ENCODE measurements at places on chromosomes 1 and 21.

- no peaks in the 10 kb centered on the region for H3K36me3 ChIP-seq
- H3K27me3 ChIP-seq, result no peaks in the 10 kb centered on the region
- DNase-seq, result no peak
- H3K4me3 ChIP-seq, result no peak overlapping the region
- H3K4me1 ChIP-seq, result peaks cover 28% of the 10 kb centered on the region
- H3K27ac ChIP-seq, result no peak overlapping the region
These were observed 76.4 kb downstream of the HS2ST1 start for GRCh38 chr1:86990826-86991225.

- no peaks in the 10 kb centered on the region for H3K27me3 ChIP-seq
- no peak for DNase-seq
- no peaks in the 10 kb centered on the region for H3K36me3 ChIP-seq
- H3K4me1 ChIP-seq, result no peaks in the 10 kb centered on the region
- no peak overlapping the region for H3K27ac ChIP-seq
These were observed 1.8 kb downstream of the OR10J1 start for GRCh38 chr1:159441360-159441759.

DNA sequence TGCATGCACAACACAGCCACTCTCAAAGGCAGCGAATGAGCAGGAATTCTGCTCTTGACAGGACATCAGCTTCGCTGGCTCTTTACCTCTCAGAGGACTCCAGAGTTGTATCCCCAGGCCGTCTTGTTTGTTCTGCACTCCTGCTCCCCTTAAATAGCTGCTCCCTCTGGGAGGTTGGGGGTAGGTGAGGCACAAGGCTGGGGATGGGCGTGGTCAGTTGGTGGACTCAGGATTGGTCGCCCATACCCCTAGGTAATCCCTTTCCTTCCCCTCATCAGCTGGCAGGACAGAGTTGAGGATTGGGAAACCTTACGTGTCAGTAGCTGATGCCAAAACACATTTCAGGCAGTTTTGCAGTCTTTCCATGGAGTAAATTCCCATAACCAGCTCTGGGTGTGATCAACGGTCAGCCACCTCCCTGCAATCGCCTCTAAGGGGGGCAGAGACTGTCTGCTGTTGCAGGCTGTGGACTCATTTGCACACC lies at the start of gene PLA2G2A:
Gene PLA2G2A (minus strand): TSS at position 125 of the 484 bp plus-strand sequence. CDS start 845 bp downstream, outside the sequence.
- no peak for DNase-seq
- no peak within 1 kb of the TSS for H3K4me3 ChIP-seq
- no peaks in the 10 kb centered on the region for H3K4me1 ChIP-seq
- no peak within 1 kb of the TSS for H3K27ac ChIP-seq

DNA sequence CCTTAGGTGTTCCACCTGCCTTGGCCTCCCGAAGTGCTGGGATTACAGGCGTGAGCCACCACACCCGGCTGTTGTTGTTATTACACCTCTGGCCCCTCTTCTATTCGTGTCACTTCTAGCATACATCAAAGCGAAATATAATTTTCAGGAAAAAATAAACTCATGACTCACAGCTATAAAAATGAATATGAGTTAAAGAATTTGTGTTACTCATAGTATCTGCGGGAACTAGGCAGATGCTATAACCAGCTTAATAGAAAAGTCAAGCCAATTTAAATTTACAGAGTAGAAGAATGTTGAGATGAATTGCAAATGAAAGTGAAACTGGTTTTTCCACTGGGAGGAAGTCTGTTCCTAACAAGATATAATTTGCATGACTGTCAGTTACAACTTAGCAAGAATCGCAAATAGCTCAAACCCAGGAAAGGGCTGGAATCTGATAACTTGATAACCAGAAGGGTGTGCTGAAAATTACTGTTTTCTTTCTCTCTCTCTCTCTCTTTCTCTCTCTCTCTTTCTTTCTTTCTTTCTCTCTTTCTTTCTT lies 11.2 kb downstream of the OR2W3 start:
- H3K4me3 ChIP-seq, result peak overlapping the region; percentile 41
- DNase-seq, result peak; percentile 33
- H3K27me3 ChIP-seq, result no peaks in the 10 kb centered on the region

DNA sequence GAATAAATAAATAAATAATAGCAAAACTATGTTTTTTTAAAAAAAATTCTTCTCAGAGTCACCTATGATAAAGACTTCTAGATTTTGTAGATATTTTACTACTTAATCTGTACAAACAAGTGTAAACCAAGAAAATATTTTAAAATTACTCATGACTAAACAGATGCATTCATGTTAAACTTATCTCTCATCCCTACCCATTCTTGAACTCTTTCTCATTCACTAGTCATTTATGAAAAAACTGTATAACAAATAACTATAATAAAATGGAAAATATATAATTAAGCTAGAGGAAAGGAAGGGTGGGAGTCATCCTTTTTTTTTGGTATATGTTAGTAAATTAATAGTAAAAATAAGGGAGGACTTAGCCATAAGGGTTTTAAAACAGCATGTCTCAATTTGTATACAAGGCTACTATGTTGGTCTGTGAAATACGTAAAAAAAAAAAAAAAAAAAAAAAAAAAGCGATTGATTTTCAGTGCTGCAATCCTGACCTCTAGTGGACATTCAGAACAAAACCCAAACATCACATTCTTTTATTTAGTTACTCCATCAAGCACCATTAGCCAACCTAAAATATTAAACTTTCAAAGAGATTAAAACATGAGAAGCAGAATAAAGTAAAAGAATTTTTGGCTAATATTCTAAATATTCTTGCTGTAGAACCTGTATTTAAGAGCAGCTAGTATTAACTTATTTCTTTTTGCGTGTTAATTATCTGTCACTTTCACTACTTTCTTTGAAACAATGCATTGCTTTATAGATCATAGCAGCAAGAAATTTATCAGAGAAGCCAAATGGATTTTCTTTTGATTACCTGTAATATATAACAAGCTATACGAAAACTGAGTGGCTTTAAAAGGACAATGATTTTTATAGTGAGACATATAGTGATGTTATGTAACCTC lies 255.8 kb upstream of the CACYBP start:
- no peaks in the 10 kb centered on the region for H3K36me3 ChIP-seq
- H3K4me3 ChIP-seq, result no peak overlapping the region
- no peak overlapping the region for H3K27ac ChIP-seq
- H3K4me1 ChIP-seq, result no peaks in the 10 kb centered on the region
- DNase-seq, result peak; percentile 12

DNA sequence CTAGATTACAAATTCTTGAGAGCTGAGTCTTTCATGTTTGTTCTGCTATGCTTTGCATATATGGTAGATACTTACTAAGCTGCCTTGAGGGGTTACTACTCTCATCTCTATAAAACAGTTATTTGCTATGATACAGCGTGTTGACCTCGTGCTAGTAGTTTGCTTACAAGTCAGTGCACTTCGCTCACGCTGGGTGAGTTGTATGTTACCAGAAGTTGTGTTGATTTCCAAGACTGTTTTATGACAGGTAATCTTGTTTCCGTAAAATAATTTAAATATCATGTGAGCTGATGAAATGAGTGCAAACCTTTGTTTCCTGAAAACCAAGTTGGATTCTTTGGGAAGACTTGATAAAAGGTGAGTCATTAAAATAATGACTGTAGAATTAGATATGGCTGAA lies 7.3 kb downstream of the MRPS6 start:
- H3K27me3 ChIP-seq, result no peaks in the 10 kb centered on the region
- peaks cover 61% of the 10 kb centered on the region for H3K4me1 ChIP-seq
- no peak overlapping the region for H3K27ac ChIP-seq
- H3K36me3 ChIP-seq, result peaks cover 9% of the 10 kb centered on the region
- no peak for DNase-seq

DNA sequence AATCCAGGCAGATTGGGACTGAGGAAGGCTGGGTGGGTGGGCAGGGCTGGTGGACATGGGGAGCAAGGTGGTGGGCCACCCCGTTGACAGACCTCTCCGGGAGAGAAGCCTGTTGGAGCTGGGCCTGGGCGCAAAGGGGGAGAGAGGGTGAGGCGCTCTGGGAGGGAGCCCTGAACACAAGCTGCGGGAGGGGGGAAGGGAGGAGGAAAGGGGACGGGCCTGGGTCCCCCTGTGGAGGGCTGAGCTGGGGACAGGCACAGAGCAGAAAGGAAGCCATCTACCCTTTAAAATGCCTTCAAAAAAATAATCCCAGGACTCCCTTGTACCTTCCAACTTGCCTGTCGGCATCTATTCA lies 161.8 kb downstream of the PSMG1 start:
- H3K4me1 ChIP-seq, result no peaks in the 10 kb centered on the region
- H3K27ac ChIP-seq, result no peak overlapping the region
- no peak for DNase-seq
- no peak overlapping the region for H3K4me3 ChIP-seq
- H3K27me3 ChIP-seq, result no peaks in the 10 kb centered on the region
- no peaks in the 10 kb centered on the region for H3K36me3 ChIP-seq

GRCh38 chr1:1393014-1393413 lies 6.1 kb downstream of the CCNL2 start:
- H3K27me3 ChIP-seq, result no peaks in the 10 kb centered on the region
- peaks cover 9% of the 10 kb centered on the region for H3K4me1 ChIP-seq
- no peak overlapping the region for H3K4me3 ChIP-seq
- DNase-seq, result no peak

GRCh38 chr1:12177999-12178441 lies 11.2 kb downstream of the TNFRSF1B start:
- no peaks in the 10 kb centered on the region for H3K36me3 ChIP-seq
- no peak overlapping the region for H3K27ac ChIP-seq
- DNase-seq, result no peak
- H3K4me1 ChIP-seq, result peaks cover 4% of the 10 kb centered on the region

GRCh38 chr1:108880850-108881249 lies 4.1 kb downstream of the GPSM2 start:
- H3K4me3 ChIP-seq, result no peak overlapping the region
- H3K4me1 ChIP-seq, result peaks cover 16% of the 10 kb centered on the region
- no peaks in the 10 kb centered on the region for H3K27me3 ChIP-seq
- no peak overlapping the region for H3K27ac ChIP-seq

DNA sequence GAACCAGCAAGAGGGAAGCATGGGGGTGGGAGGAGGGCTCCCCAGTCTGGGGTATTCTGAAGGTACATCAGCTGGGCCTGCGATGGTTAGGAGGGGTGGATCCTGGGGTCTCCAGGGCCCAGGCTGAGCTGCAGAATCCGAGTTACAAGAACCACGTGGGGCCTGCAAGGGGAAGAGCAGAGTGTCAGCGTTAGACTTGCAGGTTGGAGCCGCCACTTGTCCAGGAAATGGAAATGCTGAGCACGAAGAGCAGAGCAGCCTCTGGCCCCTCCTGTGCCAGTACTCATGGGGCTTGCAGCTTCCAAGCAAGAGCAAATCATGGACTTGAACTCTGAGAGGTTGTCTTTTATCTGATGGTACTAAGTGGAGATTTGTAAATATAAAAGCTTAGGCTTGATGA lies 47.5 kb upstream of the COL6A1 start:
- no peak for DNase-seq
- no peaks in the 10 kb centered on the region for H3K4me1 ChIP-seq
- H3K36me3 ChIP-seq, result no peaks in the 10 kb centered on the region

DNA sequence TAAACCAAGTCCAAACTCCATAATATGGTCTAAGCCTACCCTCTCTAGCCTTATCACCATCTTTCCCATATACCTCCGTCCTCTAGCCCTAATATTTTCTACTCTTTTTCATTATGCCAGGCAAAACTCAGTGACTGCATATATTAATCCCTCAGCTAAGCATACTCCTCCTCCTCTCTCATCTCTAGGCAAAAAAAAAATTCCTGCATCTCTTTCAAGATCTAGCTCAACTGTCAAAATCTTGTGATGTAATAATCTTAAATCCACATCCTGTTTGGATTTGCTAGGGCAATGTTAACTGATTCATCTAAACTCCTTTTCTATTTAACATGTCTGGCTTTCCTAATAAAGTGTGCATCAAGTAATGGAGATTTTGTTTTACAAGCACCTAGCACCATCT lies 20.4 kb downstream of the PRPF38A start:
- no peaks in the 10 kb centered on the region for H3K27me3 ChIP-seq
- DNase-seq, result no peak
- H3K4me1 ChIP-seq, result no peaks in the 10 kb centered on the region
- no peak overlapping the region for H3K4me3 ChIP-seq
- no peak overlapping the region for H3K27ac ChIP-seq
- peaks cover 38% of the 10 kb centered on the region for H3K36me3 ChIP-seq

DNA sequence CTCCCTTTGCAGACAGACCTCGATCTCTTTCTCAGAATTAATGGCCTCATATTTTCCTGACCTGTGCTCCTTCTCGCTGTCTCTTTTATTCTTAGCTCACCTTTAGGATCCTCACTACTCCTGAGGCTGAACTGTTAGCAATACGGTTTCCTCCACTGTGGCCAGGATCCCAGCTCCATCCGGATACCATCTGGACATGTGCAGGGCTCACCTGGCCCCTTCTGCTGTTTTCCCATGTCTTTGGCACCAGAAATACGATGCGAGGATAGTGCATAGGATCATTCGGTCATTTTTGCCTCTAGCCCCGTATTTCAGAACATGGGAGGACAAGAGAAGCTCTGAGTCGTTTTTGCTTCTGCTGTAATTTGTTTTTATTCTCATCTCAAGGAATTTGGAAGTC lies 108.5 kb upstream of the KIF26B start:
- peaks cover 22% of the 10 kb centered on the region for H3K4me1 ChIP-seq
- DNase-seq, result no peak
- H3K27me3 ChIP-seq, result no peaks in the 10 kb centered on the region
- H3K36me3 ChIP-seq, result no peaks in the 10 kb centered on the region
- no peak overlapping the region for H3K27ac ChIP-seq

GRCh38 chr1:75172556-75172955 lies 38.4 kb downstream of the LHX8 start:
- no peaks in the 10 kb centered on the region for H3K4me1 ChIP-seq
- H3K36me3 ChIP-seq, result no peaks in the 10 kb centered on the region
- no peak overlapping the region for H3K4me3 ChIP-seq
- H3K27me3 ChIP-seq, result no peaks in the 10 kb centered on the region
- H3K27ac ChIP-seq, result no peak overlapping the region

GRCh38 chr21:45584786-45585185 lies 42.5 kb upstream of the SLC19A1 start:
- no peak overlapping the region for H3K4me3 ChIP-seq
- DNase-seq, result no peak
- no peaks in the 10 kb centered on the region for H3K27me3 ChIP-seq
- no peak overlapping the region for H3K27ac ChIP-seq
